ENCODE measurements at places on chromosomes 11 and 22. TPM values are rescaled to one million over a fixed set of nuclear protein-coding genes. Genes with fewer than 3 reads are reported as not detected.

POU2AF2 gene
- not detected for total RNA-seq

KRTAP5-11 gene
- total RNA-seq = not detected

ALDH3B2 gene
- 1.3 TPM for total RNA-seq

TMEM123 gene
- total RNA-seq = 203 TPM

SCGB1C1 gene
- total RNA-seq = not detected

ANGPTL5 gene
- total RNA-seq = 0.23 TPM

Data from upper lobe of right lung (tissue), 1 donor.